AG09319 (cell line): ENCODE measurements at places on chromosomes 5 and 9.
A peak's percentile ranks its signal among the peaks of the same experiment; 100 is the strongest.

GRCh38 chr9:130185490-130186031 is 13.4 kb downstream of the NCS1 start:
- DNase-seq, result no peak

DNA sequence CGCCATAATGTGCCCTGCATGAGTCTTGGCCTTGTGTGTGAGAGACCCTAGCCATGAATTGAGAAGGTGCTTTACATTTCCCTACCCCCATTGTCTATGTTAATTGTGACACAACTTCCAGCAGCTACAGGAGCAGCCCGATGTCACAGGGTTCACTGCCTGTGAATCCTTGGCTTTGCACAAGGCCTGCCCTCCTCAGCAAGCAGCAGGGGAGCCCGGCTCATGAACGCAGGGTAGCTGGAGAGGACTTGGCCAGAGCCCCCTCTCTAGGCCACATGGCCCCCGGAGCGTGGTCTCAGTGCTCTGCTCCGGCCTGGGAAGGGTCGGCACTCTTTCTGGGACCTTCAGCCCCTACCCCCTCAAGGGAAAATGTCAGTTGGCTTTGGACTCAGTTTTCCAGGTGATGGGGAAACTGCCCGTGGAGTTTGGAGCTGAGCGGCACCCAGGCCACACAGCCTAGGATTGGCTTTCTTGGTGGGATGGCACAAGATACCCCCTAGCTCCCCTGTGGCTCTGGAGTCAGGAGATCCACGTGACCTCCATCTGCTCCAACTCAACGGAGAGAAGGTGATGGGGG is 160.8 kb downstream of the DAB2IP start:
- DNase-seq, result no peak

DNA sequence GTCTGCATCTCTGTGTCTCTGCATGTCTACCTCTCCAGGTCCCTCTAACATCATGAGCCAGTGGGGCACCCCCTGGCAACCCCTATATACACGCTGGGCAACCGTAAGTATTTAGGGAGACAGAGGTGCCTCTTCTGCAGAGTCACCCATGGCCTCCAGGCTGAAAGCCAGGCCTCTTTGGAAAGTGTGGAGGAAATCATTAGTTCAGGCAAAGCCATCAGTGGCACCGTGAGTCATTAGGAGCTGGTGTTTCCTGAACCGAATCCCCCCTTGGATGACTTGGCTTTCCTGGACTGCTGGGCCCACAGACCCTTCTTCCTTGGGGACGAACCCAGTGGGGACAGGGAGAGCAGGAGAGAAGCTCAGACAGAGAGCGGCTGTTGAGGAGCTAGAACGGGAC is 174.8 kb downstream of the OLFM1 start:
- DNase-seq, result no peak

- DNase-seq, result peak; percentile 71
Measured at GRCh38 chr5:123708074-123708806, 196.3 kb downstream of the CSNK1G3 start.
